ENCODE measurements at places on chromosomes 11 and 22.
A peak's percentile ranks its signal among the peaks of the same experiment; 100 is the strongest.

- no peak for DNase-seq
Measured at GRCh38 chr22:22882033-22882717, 5.4 kb upstream of the IGLL5 start.

GRCh38 chr22:25039754-25040153 is 87.2 kb downstream of the KIAA1671 start:
- DNase-seq = no peak

- peak; percentile 73 for DNase-seq
Measured at GRCh38 chr11:2151500-2152257, 9.3 kb downstream of the INS start.

- no peak for DNase-seq
Measured at GRCh38 chr11:125930076-125930450, 15.8 kb upstream of the VSIG10L2 start.

- DNase-seq = no peak
Measured at GRCh38 chr11:47586098-47586855, at the start of gene FAM180B. Gene FAM180B (plus strand): TSS chr11:47586678. CDS start chr11:47586769, 91 bp downstream.

DNA sequence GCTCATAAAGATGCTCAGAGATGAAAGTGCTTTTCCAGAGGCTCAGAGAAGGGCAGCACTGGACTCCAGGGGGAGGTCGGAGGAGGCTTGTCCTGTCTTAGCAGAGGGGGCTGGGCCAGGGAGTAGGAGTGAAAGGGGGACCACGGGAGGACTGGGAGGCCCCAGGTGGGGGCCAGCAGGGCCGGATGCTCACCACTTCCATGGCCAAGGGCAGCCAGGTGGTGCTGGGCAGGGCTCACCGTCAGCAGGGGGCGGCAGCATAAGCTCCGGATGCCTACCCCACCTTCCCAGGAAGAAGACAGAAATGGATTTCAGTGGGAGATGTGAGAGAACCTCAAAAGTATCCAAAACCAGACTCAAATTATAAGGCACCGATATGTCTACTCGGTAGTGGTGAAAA is 11.0 kb downstream of the RAB36 start:
- DNase-seq = no peak

DNA sequence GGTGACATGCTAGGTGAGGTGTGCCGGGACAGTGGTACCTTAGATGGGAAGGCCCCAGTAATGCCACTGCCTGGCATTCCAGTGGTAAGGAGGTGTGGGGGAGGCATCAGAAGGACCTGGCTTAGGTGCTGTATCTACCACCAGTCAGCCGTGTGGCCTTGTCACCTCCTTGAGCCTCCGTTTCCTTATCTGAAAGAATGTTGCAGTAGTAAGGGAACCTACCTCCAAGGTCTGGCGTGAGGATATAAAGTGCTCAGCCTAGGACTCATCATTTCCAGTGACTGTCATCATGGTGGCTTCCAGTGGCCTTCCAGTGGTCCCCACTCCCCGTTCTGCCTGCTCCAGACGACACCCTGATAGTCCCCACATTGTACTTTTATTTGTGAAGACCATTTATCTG is 6.8 kb upstream of the DUSP18 start:
- DNase-seq = no peak

Data from CD4-positive, alpha-beta T cell (primary cell).